Activated T-cell treated with anti-CD3 and anti-CD28 coated beads for 4 hours (primary cell): ENCODE measurements at places on chromosomes 2 and 18.

DNA sequence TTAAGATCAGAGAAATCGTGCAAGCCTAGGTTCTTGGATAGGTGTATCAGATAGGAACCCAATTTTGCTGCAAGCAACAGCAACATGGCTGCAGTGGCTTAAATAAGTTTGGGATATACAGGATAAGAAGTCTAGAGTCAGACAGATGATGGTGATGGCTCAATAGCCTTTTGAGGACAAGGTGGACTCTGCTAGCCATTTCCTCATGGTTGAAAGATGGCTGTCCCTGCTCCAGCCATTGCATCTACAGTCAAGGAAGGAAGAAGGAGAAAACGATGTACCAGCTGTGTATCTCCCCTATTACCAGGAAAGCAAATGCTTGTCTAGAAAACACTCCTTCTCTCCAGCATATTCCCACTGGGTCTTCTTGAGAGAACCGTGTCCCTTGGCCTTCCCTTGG is 30.1 kb upstream of the CAB39 start:
- no peak for DNase-seq

DNA sequence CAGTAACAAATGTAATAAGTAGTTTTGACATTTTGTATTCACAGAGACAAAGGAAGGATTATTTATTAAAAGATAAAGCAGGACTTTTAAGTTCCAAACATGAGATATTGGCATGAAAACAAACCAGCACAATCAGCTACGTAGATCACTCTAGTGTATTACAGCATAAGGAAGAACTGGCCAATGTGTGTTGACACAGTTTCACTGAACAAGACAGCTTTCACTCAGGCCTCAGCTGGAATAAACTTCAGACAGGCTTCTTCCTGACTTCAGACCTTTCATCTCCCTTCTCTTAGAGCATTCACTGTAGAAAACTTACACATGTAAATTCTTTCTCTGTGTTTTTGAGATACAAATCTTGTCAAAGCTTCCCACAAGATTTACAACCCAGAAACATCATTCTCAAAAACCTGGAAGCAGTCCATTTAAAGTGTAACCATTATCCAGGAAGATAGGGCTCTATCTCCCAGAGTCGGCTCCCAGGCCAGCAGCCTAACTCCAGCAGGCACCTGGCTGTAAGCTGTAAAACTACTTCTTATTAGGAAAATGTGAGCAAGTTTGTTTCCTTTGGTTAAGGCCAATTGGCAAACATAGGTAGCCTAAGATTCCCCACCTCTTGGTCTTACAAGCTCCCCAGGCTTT is 768.3 kb upstream of the CDH7 start:
- DNase-seq, result no peak

- DNase-seq, result no peak
Measured at GRCh38 chr18:35389095-35389618, 12.0 kb upstream of the ZNF396 start.

- DNase-seq, result no peak
Measured at GRCh38 chr2:83967854-83968253, 491.2 kb downstream of the SUCLG1 start.

DNA sequence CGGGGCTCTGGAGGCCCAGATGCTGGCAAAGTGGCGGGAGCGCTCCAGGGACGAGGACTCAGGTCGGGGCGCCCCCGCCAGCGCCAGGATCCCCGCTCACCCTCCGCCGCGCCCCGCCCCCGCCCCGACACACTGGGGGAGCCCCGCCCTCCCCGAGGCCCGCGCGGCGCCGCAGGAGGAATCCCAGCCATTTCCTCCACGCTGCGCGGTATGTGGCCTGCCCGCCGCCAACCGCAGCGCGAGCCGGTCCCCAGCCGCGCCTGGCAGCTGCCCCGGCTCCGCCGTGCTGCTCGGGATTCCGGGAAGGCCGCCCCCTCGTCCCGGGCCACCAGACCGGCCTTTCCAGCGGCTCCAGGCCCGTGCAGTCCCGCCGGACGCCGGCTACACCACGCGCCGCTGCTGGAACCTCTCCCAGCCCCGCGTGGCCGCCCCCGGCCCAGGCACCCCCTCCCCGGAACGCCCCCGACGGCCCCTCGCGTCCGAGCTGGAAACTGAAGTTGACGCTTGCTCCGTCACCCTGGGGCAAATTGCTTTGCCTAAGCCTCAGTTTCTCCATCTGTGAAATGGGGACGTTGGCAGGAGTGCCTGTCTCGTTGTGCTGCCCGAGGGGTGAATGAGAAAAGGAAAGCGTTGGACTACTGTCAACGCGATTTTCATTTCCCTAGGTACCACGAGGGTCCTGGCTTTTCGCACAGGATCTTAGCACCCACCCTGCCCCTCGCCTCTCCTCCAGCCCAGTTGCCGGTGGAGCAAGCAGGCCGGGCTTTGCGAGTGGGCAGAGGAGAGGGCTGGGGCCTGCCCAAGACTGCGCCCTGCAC is 53.6 kb downstream of the PKDCC start:
- DNase-seq, result peak; percentile 51

DNA sequence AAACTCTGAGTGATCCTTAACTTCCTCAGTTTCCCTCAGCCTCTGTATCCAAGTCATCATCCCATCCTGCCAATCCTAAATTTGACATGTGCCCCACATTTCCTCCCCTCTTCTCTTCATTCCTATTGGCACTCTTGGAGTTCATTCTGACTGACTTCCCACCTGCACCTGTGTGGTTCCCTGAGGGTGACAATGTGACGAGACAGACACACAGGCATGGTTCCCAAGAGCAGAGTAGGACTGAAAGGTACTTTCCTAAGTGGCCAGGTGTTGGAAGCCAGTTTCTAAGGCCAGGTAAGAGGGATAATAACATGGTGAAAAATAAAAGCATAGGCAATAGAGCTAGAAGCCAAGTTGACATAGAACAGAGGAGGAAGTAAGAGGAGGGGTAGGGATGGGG is 24.2 kb upstream of the REG3G start:
- no peak for DNase-seq

DNA sequence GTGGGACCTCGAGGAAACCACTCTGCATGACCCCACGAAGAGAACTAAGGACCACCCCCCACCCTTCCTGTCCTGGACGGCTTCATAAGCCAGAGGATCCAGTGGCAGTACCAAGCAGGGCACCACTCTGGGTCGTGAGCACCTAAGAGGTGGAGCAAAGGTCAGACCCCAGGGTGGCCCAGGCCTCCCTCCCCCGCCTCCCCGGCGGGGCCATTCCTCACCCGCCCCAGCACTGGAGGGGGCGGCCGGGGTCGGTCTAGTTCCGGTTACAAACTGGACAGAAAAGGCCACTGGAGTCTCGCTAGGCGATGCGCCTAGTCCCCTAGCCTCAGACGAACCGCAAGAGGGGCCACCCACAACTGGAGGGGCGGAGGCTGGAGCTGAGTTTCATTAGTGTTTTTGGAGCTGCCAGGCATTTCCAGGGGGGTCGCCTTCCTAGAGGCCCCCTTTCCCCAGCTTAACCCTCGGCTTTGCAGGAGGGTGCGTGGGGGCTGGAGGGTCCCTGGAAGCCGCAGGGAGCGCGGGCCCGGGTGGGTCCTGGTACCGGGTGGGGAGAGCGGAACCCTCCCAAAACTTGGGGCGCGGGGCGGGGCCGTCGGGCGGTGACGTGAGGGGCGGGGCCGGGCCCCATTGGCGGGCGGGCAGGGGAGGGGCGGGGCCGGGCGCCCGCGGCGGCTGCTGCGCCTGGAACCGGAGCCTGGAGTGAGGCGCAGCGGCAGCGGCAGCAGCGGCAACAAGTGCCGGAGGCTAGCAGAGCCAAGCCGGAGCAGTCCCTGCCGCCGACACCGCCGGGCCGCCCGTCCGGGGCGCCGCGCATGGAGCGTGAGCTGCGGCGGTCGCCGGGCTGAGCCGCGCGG is at the start of gene B3GNT2:
B3GNT2 (plus strand) TSS at position 695 of the 857 bp plus-strand sequence. CDS start 26,106 bp downstream, outside the sequence.
- peak; percentile 83 for DNase-seq

GRCh38 chr2:150475479-150476250 is 11.8 kb downstream of the RND3 start:
- DNase-seq, result no peak

DNA sequence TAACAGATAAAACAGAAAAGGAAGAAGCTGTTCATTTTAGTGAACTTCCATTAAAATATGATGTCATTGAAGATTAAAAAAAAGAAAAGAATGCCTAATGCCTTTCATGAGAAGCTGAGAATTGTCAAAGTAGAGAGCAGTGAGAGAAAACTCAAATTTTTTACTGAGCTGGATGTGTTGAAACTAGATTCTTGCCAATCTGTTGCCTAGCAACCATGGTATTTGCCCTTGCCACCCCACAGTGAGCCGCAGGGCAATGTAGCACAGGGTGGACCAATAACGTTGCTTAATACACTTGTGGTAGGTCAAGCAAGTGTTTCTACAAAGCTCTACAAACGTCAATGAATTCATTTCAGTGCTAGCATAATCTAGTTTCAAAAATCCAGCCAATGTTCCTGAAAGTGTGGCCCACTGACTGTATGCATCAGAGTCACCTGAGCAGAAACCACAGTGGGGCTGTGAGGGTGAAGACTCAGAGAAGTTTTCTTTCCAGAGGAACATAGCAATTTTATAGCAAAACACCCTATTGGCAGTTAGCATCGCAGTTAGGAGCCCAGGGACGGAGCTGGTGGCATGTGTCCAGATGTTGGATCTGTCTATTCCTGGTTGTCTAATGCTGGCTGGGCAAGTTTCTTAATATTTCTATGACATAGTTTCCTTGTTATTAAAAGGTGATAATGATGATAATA is 132.2 kb downstream of the DOCK10 start:
- no peak for DNase-seq

DNA sequence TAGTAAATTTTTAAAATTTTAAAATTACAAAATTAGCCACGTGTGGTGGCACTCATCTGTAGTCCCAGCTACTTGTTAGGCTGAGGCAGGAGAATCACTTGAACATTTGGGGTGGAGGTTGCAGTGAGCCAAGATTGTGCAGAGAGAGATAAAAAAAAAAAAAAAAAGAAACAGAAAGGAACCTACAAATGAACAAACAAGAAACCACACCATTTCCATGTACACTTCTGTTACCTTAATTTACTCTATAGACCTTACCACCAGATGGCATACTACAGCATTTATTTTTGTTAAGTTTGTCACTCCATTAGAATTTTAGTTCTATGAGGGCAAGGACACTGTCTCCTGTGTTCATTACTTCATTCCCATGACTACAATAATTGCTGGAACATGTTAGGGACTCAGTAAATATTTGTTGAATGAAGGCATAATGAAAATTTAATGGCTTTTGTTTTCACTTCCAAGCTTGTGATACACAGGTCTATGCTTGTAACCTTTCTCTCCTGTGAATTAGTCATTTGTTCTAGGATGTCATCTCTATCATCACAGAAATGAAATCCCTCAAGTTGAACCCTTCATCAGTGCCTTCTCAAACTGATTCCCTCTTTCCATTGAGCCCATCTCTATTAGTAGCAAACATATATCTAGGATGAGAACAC is 76.0 kb downstream of the ARHGAP15 start:
- DNase-seq, result no peak

DNA sequence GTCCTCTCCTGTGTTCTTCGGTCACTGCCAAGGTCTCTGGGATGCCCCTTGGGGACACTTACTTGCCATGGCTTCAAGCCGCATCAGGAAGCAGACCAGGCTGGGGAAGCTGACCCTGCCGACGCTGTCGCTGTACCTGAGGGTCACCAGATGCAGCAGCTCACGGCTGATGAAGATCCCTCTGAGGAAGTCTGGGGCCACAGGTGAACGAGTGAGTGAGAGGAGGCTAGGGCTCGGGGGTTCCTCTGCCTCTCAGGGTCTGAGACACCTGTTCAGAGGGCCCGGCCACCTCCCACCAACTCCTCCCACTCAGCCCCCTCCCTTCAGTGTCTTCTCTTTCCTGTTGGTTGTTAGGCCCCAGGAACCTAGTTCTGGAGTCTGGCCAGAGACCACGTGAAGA is 74.9 kb downstream of the CAPN13 start:
- no peak for DNase-seq

DNA sequence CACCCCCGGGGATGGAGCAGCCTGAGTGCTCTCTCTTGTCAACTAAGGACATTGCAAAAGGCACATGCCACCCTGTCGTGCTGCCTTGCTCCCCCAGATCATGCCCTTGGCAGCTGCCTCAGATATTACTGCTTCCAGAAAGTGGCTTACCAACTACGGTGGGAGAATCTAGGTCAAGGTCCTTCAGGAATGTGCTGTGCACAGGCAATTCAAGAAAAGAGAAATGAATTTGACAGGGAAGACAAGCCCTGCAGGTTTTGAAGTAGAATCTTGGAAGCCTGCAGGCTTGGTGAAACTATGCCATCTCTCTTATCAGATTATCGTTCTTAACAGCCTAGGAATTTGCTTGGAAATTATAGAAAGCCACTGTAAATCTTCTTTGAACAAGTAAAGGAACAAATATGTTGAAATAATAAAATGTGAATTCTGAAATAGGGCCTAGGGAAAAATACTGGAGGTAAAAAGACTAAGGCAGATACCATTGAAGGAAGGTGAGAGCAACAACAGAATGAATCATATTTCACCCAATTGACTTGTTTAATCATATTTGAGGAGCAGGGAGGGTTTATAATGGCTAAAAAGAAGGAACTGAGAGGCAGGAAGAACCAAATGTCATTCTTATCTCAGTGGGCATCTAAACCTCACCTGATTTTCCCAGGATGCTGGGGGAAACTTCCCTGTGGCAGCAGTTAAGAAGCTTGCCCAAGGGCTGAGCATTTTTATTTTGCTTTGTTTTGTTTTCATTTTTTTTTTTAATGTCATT is 94.0 kb upstream of the GLS start:
- no peak for DNase-seq

DNA sequence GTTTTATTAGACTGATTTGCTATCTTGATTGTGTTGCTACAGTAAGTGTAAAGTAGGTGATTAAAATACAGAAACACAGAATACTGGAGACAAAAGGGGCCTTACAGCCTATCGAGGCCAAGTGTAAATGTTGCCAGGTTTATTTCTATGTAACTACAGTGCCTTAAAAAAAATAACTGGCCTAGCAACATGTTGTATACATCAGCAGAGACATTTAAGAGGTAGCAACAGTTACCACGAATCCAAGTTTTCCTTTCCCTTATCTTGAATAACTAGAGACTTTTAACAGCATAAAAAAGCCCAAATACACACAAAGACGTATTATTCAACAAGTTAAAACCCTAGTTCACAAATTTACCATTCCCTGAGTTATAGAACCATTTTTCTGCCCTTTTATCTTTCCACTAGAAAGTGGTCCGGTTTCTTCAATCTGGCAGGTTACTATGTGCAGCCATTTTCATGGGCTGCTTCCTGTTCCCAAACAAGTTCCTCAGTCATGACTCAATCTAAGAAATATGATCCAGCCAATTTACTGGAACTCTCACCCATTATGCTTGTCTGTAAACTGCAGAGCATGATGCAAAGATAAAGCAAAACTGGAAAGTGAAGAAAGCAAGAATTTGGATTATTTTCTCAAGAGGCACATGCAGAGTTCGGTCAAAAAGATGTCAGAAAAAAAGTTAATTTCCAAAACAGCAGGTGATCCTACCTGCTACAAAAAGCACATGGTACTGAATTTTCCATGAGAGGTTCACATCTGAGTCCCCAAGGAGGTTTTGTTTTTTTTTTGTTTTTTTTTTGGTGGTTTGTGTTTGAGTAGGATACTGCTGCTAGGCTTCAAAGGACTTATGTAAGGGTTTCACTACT is 22.2 kb downstream of the NFE2L2 start:
- no peak for DNase-seq

GRCh38 chr2:127877136-127877535 is 8.6 kb downstream of the AMMECR1L start:
- no peak for DNase-seq
